ENCODE measurements at places on chromosomes 16 and 17. TPM values are rescaled to one million over a fixed set of nuclear protein-coding genes. Genes with fewer than 3 reads are reported as not detected.
A peak's percentile ranks its signal among the peaks of the same experiment; 100 is the strongest.

DNA sequence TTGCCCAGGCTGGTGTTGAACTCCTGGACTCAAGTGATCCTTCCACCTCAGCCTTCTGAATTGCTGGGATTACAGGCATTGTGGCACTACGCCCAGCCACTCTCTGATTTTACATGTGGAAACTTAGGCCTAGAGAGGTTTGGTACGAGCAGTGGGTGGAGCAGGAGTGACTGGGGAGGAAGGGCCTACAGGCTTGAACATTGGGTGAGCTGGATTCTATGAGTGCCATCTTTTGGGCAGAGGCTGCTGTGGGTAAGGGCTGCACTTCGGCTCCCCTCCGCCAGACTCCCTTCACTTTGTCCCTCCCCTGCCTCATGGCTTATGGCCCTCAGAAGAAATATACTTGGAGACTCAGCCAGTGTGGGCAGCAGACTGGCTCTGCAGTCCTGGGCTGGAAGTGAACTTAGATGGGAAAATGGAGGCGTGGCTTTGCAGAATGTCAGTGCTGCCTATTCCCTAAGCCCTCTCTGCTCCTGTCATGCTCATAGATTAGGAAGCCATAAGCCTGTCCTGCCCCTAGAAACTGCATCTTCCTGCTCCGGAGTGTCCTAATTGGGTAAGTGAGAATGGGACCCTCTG, 9.5 kb upstream of the MRC2 start:
- no peaks in the 10 kb centered on the region for H3K27me3 ChIP-seq
- no peaks in the 10 kb centered on the region for H3K36me3 ChIP-seq
- no peak overlapping the region for H3K27ac ChIP-seq
- H3K4me3 ChIP-seq = no peak overlapping the region

DNA sequence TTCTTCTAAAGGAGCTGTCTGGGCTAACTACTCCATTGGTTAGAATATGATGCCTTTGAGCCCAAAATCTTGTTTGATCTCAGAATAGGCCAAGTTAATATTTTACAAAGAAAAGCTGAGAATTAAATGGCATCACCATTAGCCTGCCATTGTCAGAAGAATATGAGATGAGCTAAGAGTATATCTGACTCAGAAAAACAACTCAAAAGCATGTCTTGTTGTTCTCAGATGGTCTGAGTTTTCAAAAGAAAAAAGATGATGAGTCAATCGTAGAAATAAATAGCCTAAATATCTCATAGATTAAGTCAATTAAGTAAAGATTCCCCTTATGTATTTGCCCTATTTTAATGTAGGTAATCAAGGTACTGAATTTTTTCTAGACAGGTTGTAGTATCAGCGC, 197.1 kb upstream of the TBX2 start:
- H3K27me3 ChIP-seq = no peaks in the 10 kb centered on the region
- peaks cover 5% of the 10 kb centered on the region for H3K4me1 ChIP-seq
- H3K4me3 ChIP-seq = no peak overlapping the region
- no peaks in the 10 kb centered on the region for H3K36me3 ChIP-seq

The HOXB6 gene
- total RNA-seq = 0.24 TPM

DNA sequence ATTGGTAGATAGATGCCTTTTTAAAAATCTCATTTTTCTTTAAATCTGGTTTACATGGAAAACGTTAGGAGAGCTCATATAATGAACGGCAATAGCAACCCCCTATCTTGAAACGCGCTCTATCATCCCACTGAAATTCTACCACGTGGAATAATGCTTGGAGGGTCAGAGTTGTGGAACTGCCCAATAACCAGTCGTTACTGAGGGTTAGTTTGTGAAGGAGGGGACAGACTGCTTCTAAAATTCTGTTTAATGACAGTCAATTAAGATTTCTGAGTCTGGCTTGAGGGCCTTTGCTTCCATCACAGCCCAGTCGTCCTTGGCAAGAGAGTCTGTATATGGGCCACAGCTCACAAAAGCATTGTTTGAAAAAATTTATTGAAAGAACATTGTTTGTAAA, 482 bp downstream of the IRF8 start:
- DNase-seq = no peak
- H3K27me3 ChIP-seq = peaks cover 5% of the 10 kb centered on the region
- H3K27ac ChIP-seq = peak overlapping the region; percentile 93

The CES4A gene
- total RNA-seq = 38.8 TPM

DNA sequence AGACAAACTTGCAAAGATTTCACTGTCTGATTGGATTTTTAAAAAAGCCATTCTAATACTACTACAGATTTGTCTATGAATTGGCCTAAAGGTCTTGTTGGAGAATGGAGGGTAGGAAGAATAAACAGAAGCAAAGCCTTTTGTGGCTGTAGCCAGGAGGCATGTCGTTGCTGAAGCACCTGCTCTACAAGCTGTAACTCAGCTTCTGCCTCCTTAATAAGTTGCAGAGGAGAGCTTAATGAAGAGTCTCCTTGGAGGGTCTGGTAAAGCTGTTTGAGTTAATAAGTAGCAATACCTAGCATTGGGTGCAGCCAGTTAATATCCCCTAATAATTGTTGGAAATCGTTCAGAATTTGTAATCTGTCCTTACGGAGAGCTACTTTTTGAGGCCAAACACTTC, 10.0 kb upstream of the ZNF689 start:
- no peak overlapping the region for H3K4me3 ChIP-seq
- no peaks in the 10 kb centered on the region for H3K4me1 ChIP-seq
- no peaks in the 10 kb centered on the region for H3K36me3 ChIP-seq
- DNase-seq = no peak
- H3K27me3 ChIP-seq = no peaks in the 10 kb centered on the region

DNA sequence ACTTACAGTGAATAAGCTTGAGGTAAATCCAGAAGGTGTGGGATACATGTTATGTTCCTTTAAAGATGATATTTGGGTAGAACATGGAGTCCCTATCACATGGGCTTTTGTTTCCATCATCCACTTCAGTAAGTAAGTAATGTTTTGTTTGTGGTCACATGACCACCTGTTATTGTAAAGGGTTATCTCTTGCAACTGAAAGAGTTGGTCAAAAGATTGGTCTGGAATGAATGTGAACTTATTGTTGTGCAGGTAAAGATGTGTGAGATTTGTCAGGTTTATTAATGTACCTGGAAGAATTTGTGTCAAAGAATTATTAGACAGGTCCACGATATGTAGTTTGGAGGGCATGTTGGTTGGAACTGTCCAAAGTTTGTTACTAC, 1.6 kb downstream of the OMG start:
- no peak overlapping the region for H3K27ac ChIP-seq
- no peaks in the 10 kb centered on the region for H3K27me3 ChIP-seq
- no peak for DNase-seq
- no peak overlapping the region for H3K4me3 ChIP-seq
- H3K36me3 ChIP-seq = no peaks in the 10 kb centered on the region

The USP22 gene
- total RNA-seq = 175 TPM

Measured in activated T-cell treated with anti-CD3 and anti-CD28 coated beads, Interleukin-2, amount 50 U/mL, for 72 hours (primary cell).